ENCODE measurements at places on chromosomes 16 and 17.

DNA sequence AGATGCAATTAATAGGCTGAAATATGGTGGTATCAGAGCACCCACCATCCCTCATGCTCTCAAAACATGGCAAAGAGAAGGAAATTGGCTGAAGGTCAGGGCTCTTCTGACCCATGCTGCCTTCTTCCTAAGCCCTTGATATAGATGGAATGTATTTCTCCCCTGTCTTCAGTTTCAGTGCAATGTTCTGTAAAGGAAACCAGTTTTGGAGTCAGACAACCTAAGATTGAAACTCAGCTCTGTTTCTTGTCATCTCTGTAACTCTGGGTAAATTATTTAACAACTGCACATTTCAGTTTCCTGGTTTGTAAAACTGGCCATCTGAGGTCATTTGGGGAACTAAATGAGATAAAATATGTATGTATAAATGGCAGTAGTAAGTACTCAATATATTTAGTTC, 243.9 kb downstream of the CA10 start:
- no peak for DNase-seq

DNA sequence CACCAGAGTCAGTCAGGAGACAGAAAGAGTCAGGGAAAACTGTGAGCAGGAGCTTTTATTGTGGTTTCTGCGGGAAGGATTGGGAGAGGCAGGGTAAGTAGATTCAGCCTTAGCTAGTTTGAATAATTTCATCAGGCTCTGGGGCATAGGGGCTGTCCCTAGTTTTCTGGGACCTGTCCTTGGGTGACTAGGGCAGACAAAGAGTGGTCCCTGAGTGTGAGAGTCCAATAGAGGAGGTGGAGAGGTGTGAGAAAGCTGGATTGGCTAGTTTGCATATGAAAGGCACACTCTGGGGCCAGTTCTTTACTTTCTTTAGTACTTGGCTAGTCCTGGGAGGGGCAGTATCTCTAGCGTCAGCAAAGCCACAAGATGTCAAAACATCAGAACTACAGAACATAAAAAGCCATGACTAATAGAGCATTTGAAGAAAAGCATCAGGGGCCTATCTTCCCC, 255.6 kb downstream of the HS3ST3A1 start:
- no peak for DNase-seq

DNA sequence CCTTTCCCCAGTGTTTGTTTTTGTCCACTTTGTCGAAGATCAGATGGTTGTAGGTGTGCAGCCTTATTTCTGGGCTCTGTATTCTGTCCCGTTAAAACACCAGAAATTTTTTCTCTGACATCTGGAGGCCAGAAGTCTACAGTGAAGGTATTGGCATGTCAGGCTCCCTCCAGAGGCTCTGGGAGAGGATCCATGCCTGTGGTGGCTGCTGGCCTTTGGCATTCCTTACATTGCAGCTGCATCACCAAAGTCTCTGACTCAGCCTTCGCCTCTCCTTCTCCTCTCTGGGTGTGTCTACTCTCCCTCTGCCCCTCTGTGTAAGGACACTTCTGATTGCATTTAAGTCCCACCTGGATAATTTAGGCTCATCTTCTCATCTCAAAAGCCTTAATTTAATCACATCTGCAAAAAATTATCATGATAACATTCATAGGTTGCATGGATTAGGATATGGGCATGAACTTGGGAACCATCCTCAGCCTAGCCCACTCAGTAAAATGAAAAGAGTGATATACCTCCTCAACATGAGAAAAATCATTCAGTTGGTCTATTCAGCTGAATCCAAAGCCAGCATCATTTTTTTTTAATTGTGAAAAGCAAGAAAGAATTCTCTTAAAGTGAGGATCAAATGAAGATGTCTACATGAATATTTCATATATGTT, 78.0 kb downstream of the MAP2K6 start:
- DNase-seq: no peak

DNA sequence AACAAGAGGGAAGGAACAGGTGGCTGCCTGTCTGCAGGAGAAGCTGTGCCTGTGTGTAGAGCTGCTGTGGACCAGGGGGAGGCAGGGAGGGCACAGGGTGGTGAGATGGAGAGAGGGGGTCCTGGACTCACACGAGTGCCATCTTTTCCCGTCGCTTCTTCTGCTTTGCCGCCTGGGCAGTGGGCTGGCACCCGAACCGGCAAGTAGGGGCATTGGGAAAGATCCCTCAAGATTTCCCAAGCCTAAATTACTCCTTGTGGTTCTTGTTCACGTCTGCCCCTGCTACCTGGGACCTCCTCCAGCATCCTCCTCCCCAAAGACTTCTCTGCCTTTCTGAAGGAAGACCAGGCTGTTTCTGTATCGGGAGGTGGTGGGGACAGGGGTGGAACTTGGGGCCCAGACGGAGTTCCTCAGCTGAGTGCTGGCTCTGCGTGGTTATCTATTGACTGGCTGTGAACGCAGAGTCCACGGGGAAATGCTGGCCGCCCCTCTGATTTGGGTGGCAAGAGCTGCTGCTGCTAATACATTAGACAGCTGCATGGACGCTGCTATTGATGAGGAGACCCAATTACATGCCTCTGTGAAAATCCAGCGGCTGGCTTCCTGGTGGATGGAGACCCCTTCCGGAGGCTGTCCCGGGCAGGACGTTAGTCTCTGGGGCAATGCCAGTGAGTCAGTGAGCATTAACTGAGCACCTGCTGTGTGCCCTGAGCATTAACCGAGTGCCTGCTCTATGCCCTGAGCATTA, 114.5 kb downstream of the OR1D5 start:
- DNase-seq: no peak

GRCh38 chr16:24070851-24071250, 185.3 kb upstream of the CACNG3 start:
- DNase-seq: no peak

DNA sequence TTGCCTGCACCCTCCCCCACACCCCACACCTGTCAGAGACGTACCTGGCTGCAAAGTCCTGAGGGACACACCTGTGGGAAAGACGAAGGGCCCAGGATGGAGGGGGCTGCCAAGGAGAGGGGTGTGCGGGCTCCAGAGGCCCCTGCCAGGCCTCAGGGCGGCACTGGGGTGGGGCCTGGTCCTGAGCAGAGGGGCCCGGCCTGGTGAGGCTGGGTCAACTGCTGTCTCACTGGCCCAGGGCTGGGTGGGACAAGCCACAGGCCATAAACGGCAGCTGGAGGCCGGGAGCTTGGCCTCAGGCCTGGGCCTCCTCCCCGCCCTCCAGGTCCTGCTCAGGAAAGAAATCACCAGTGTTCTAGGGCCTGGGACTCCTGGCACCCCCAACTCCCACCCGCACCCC, 510 bp downstream of the TPSG1 start:
- no peak for DNase-seq

DNA sequence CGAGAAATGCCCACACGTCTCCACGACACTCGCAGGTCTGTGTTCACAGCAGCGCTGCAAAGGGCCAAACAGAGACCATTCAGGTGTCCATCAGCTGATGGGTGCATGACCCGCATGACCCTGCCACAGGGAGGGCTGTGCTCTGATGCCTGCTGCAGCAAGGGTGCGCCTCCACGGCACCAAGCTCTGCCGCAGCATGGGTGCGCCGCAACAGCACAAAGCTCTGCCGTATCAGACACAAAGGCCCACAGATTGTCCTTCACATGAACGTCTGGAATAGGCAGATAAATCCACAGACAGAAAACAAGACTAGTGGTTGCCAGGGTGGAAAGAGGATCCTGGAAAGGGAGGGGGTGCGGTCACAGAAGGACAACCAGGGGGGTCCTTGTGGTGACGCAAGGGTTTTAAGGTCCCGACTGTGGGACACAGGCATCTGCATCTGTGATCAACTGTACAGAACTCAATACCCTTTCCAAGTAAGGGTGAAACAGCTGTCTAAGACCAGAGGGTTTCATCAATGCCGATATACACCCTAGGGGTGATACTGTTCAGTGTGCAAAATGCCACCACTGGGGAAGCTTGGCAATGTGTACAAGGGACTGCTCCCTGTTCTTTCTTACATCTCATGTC, 121.0 kb downstream of the ANKRD11 start:
- no peak for DNase-seq

DNA sequence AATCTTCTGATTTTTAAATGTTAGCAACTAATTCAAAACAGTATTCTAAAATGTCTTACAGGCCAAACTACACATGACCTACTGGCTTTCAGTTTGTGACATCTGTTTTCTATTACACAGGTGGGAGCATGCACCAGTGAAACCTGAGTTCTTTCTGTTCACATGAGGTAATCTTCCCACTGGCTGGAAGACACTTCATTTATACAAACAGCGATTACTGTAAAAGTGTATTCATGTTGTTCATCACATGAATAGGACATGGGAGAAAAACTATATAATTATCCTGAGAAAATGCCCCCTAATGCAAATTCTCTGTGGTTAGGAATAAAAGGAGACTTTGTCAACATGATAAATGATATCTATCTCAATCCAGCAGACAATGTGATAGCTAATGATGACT, 11.1 kb upstream of the PIK3R5 start:
- DNase-seq: no peak
